CD14-positive monocyte (primary cell): ENCODE measurements at places on chromosomes 3 and 15.

- DNase-seq: no peak
Observed at GRCh38 chr3:69941037-69941436, 58.5 kb upstream of the SAMMSON start.

- DNase-seq: no peak
Observed at GRCh38 chr15:87269566-87269965, 987.0 kb downstream of the NTRK3 start.

DNA sequence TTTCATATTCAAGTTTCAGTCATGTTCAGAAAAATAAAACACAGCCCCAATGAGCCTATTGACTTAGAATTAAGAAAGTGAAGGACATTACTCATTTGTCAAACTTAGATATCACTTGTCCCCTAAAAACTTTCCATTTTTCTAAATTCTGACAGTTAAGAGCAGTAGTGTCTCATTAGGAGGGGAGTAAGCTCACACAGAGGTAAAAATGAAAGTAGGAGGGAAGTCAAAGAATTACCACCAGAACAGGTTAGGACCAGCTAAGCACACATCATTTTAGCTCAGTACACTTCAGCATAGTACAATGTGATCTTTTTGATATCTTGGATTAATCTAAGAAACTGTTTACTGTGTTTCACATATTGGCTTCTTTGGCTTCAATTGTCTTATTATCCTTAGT, 64.3 kb downstream of the OSTN start:
- no peak for DNase-seq

DNA sequence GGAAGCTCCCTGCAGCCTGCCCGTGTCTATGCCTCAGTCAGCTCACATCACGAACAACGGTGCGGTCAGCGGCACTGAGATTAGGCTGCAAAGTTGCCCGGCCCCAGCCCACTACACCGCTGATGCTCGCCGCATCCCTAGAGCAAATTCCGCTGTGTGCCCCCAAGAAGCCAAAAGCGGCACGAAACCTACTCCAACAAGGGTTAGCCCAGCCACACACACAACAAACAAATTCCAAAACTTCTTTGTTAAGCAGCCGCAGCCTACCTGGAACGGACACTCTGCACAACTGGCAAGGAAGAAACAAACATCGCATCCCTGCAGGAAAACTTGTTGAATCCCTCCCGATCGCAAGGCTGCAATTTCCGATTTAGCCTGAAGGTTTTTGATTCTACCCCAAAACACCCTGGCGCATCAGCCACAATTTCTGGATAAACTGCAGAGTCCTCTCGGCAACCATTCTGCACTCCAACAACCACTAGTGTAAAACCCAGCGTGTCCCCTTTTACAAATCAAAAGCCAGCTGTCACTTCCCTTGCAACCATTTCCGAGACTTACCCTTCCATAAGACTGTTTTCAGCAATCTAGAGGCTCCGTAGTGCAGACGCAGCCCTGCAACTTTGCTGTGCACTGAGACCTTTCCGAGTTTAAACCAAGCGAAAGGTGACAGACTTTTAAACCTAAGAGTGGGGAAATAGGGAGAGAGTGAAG, 449 bp downstream of the ROBO1 start:
- no peak for DNase-seq

DNA sequence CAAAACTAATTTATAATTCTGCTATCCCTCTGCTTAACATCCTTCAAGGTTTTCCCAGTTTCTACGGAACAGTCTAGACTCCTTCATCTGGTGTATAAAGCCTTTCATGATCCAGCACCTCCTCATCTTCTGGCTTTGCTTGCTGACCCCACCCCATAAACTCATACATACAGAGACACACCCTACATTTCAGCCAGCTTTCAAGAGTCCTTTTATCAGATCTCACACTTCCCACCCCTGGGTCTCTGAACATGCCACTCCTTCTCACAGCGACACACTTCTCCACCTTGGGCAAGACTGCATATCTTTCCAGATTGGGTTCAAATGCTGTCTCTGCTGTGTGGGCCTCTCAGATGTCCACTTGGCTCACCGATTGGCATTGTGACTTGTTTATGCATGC, 166.8 kb upstream of the LPP start:
- DNase-seq: no peak

DNA sequence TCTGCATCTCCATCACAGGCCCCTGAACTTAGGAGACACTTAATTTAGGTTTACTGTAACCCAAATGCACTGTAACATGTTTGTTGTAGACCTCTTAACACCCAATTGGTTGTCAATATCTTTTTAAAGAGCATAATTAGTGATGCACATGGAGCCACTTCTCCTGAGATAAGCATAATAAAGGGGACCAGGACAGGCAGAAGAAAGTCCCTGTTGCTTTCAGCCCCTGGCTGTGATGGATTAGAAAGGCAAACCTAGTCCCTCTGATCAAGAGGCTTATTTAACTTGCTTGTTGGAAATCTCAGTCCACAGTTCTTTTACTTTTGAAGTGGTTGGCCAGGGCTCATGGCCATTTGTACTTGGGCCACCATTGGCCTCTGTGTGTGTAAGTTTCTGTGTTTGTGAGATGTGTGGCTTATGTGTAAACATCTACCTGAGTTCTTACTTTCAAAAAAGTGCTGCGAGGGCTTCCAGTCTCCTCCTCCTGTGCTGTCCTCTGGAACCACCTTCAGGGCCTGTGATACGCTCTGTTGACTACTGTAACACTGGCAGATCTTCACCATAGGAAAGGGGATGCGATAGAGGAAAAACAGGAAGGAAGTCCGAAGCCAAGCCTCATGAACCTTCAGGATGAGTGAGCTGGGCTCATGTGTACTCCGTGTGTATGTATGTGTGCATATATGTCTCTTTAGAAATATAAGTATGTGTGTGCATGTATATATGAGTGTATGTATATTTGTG, 136.2 kb downstream of the EPHB1 start:
- DNase-seq: no peak

DNA sequence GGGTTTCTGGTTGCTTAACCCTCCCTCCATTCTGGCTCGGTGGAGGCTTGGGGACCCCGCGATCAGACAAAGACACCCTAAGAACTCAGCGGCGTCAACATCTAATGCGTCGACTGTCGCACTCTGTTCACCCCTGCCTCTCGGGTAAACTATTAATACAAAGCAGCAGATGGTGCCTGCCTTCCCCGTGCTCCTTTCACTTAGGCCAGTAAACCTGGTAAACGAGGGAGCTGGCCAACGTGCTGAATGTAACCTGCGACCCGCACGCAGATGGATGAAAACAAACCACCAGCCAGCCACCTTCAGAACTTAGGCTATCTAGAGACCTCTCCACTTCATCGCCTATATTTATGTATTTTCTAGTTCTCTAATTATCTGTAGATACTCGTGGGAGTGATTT, 848 bp upstream of the CADPS start:
- DNase-seq: no peak

DNA sequence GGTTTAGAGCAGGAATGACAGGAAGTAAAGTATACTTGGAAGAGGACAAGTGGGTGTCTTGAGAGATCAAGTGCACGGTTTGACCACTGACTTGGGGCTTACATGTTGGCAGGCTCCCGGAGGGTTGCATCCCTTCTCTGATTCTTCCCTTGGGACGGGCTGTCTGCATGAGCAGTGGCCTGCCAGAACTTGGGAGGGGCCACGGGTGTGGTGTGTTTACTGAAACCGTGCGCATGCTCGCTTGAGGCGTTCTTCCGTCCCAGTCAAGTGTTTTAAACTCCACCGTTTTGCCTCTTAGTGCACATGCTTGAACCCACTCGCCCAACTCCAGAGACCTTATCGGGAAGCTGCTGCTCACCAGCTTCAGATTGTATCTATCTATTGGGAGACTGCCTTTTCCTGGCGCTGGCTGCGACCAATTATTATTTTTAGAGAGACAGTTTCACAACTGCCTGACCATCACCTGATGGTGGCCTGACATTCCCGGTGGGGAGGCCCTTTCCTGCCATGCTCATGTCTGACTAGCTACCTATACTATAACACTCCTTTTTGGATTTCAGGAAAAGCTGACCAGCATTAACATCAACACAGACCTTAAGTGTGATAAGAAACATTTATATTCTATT, 14.9 kb upstream of the C3orf22 start:
- DNase-seq: no peak

DNA sequence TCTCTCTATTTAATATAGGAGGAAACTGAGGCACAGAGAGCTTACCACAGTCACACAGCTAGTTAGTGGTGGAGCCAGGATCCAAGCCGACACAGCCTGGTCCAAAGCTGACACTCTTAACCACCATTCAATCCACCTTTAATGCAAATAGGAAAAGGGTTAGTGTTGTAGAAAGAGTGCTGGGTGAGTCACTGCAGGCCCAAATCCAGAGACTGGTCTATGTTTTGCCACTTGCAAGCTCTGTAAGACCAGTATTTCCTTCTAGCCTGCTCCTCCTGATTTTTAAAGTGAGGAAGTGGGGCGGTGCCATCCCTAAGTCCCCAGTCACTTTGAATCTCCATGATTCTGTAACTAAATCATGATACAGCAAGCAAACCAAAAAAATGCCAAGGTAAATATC, 111.0 kb downstream of the MECOM start:
- DNase-seq: no peak

GRCh38 chr3:64916937-64917336, 229.1 kb upstream of the ADAMTS9 start:
- no peak for DNase-seq

DNA sequence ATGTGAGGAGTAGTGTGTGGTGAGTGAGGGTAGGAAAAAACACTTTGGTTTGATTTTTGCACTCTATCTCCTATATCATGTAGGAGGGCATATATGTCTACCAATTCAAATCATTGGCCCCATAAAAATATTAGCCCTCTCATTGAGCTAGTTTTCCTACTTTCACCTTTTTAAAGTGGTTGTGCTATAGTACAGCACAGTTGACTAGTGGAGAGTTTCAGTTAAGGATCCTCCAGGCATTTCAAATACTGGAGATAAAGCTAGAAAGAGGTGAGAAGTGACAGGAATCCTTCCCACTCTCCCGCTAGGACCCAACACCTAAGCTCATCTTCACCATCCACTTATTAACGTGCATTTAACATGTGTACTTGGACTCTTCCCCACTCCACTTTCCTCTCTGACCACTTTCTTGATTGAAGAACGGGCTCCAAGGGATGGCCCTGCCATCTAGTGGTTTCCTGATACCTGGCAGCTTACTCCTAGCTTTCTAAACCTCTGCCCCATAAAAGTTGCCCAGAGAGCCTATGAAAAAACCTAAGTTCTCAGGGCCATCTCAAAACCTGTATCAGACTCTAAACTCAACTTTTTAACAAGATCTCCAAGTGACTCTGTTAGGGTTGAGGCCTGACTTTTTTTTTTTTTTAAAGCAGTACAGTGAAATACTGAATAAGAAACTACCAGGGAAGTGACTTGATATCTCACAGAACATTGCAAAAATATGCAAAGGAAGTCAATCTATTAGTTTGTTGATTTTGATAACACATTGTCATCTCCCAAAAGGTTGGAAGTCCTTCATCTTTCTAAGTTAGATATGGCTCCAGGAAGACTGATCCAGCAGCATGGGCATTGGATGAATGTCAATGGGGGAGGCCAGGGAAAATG, 17.9 kb downstream of the IL12A start:
- DNase-seq: peak; percentile 66

- no peak for DNase-seq
Observed at GRCh38 chr3:110814170-110815007, 257.2 kb upstream of the NECTIN3 start.

DNA sequence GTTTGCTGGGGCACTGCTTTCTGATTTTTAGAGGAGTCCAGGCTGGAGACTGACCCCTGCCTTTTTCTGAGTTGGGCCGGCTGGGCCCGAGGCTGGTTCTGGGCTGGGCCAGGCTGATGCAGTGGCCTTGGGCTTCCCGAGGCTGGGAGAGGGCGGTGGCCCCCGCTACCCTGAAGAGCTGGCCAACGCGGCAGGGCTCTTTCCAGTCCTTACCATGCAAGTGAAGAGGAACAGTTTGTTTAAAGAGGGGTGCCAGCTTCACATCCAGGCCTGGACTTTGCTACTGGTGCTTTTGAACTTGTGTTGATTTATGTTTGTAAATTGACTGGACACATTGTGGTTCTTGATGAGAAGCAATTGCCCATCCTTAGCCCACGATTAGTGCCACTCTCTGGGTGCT, 15.3 kb downstream of the IGF1R start:
- DNase-seq: no peak

GRCh38 chr3:9041626-9042025, 78.4 kb upstream of the RAD18 start:
- no peak for DNase-seq

DNA sequence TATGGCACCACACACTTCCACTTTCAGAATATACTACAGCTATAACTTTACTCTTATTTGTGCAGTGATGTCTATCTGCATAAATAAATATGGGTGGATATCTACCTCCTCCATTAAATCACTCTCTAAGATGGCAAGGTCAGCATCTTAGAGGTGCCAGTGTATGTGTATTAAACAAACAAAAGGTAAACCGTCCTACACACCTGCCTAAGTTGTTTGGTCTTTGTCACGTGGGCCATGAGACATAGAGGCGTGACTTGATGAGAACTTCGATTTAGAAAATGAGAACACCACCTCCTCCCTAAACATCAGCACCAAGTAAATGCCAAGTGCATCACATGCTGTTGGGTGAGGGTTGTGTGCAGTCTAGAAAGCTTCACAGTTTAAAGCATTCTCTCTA, 310.6 kb downstream of the GRM7 start:
- no peak for DNase-seq

DNA sequence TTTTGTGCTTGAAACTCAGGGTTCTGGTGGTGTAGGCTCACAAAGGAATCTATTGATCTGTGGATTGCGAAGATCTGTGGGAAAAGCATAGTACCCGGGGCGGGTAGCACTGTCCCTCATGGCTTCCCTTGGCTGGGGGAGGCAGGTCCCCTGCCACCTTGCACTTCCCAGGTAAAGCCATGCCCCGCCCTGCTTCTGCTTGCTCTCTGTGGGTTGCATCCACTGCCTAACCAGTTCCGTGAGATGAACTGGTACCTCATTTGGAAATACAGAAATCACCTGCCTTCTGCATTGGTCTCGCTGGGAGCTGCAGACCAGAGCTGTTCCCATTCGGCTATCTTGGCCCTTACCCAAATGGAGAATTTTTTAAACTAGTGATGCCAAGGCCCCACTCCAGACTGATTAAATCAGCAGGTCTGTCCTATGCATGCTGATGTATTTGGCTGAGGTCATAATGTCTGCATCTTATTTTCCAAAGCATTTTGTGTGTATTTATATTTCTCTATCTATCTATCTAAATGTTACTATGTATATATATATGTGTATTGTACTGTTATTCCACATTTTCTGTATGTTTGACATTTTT, 65.5 kb upstream of the SLC7A14 start:
- no peak for DNase-seq

DNA sequence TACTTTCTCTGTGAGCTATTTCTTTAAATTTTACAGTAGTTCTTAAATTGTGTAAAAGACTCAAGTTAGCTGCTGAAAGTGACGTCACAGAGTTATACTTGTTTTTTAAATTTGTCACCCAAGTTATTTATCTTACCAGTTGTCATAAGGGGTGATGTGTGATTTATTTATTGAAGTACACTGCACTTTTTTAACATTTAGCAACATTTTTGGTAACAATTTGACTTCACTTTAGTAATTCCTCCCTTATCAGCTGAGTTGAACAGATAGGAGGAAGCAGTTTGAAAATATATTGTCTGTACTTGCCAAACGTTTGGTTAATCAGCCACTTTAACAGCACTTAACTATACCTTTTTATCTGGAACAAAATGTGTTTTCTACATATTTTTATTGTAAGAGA, 3.8 kb downstream of the STT3B start:
- peak; percentile 19 for DNase-seq

GRCh38 chr3:134086616-134087015, 56.9 kb upstream of the SLCO2A1 start:
- DNase-seq: no peak
